Gastroesophageal sphincter (tissue), 4 donors: ENCODE measurements at places on chromosomes 3 and 15.

GRCh38 chr3:50950591-50950990, 275.9 kb downstream of the DOCK3 start:
- H3K27ac ChIP-seq = no peak overlapping the region
- ATAC-seq = no peak
- H3K4me1 ChIP-seq = no peaks in the 10 kb centered on the region

GRCh38 chr15:64991536-64992135, 1.9 kb upstream of the SPG21 start:
- H3K36me3 ChIP-seq = no peaks in the 10 kb centered on the region
- no peak overlapping the region for H3K4me3 ChIP-seq

DNA sequence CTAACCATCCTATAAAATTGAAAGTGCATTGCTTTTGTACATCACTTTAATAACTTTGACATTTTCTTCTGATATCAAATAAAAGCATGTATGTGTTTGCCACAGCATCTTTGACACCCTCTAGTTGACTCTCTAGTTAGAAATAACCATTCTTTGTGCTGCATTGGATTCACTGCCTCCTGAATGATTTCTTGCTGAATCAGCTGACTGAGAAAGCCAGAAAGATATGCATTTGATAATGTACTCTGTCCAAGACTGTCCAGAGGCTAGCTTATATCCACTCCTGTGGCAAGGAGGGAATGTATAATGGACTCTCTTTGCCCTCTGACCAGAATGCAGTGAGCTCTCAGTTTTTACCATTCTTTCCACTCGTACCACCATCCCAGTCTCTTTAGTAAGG, 6.2 kb downstream of the RAB11A start:
- no peak for ATAC-seq
- no peak overlapping the region for H3K4me3 ChIP-seq
- H3K36me3 ChIP-seq = no peaks in the 10 kb centered on the region
- peaks cover 55% of the 10 kb centered on the region for H3K4me1 ChIP-seq
- H3K27me3 ChIP-seq = no peaks in the 10 kb centered on the region
- H3K27ac ChIP-seq = no peak overlapping the region

DNA sequence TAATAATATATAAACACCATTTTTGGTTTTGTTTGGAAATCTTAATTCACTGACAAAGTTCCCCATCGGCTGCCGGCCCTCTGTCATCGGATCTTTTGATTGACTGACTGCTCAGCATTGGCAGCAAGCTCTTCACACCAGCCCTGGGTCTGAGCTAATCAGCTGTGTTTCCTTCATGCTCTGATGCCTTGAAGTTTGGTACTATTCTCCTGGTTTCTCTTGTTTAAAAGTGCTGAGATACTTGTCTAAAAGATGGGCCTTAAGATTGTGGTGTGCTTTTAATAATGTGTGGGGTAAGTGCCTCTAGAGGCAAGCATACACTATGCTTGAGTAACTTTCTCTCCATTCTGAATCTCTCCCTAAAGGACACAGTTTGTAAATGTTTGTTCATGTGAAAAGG, 415.5 kb upstream of the TPRG1 start:
- H3K27ac ChIP-seq = no peak overlapping the region
- no peaks in the 10 kb centered on the region for H3K27me3 ChIP-seq
- ATAC-seq = no peak
- H3K36me3 ChIP-seq = no peaks in the 10 kb centered on the region
- H3K4me1 ChIP-seq = no peaks in the 10 kb centered on the region
